ENCODE measurements at places on chromosomes 11 and 22.

GRCh38 chr11:93028960-93029522 lies 59.6 kb downstream of the MTNR1B start:
- DNase-seq, result no peak

DNA sequence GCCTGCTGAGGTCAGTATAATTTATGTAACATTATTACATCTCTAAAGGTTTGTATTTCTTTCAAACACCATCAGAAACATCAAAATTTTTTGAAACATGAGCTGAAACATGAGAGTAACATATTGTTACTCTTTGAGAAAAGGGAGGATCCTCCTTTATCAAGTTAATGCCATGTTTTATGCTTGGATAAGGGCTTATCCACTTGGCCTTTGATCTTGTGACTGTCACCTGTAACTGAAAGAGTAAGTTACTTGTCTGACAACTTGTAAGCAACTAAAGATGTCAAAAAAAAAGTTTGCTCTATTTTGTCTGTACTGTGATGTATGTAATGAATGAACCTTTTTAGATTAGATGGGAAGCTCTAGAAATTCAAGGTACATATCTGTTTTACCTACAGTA lies 59.6 kb downstream of the FAR1 start:
- no peak for DNase-seq

GRCh38 chr11:43516316-43516850 lies 157.7 kb downstream of the TTC17 start:
- no peak for DNase-seq

- DNase-seq, result no peak
These were observed 58.1 kb downstream of the TSPAN18 start for GRCh38 chr11:44784851-44785250.

- DNase-seq, result no peak
These were observed 20.2 kb downstream of the C22orf31 start for GRCh38 chr22:29041408-29041807.

GRCh38 chr11:1586699-1587098 lies 1.6 kb upstream of the KRTAP5-1 start:
- DNase-seq, result no peak

DNA sequence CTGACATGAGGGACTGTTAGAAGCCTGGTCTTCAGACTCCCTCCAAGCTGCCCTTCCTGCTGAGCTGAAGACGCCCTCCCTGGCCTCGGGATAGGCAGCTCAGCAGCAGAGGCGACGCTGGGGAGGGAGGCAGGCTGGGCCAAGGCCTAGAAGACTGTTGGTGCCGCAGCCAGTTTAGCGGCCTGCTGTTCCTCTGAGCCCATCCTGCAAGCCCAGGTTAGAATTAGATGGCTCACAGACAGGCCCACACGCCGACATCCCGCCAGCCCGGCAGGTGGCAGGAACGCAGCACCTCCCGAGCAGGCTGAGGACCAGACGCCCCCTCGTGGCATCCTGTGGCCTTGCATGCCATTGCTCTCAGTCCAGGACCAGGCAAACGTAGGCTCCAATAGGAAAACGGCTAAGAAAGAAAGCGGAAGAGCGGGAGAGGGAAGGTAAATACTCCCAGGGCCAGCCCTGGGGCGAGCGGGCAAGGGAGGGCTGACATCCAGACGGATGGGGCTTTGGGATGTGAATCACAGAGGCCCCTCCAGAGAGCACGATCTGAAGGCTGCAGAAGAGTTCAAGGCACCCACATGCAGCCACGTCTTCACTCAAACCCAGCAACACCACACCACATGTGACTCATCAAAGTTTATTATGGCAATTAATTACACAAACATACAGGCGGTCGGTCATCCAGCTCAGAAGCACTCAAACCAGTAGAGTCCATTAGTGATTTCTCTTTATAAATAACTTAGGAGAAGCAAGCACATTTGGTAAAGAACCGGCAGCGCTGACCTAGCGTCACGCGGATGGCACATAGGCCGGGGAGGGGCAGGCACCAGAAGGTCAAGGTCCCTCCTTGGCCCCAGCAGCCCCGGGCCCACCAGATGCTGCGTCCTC lies 27.6 kb downstream of the CD5 start:
- peak; percentile 100 for DNase-seq

DNA sequence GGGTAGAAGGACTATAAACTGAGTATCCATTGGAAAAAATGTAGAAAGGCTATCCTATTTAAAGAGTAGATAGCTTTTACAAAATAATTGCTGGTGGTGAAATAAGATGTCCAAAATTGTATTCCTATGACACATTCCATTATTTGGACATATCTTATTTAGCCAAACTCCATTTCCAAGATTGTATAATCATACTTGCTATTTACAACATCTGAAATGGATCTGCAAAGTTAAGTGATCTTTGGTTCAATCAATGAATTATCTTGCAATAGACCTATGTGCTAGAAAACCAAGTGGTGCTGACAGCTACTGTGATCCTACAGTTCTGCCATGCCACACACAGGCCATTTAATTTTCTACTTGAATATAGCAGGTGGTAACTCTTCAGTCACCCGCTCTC lies 11.0 kb upstream of the BLID start:
- DNase-seq, result no peak
